ENCODE measurements at places on chromosomes 13 and 19.

DNA sequence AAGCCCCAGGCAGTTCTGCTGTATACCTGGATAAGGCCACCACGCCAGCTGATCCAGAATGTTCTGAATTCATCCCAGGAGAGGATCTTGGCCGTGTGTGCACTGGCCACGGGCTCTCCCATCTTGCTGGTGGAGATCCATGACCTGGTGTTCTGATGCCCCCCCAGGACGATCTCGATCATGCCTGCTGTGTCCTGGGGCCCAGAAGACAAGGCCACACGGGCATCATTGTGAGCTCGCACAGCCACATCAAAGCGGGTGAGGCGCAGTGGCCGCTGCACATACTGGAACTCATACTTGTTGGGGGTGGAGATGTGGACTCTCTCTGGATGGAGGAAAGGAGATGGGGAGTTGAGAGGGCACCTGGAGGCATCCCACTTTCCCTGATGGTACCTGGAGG is 40.1 kb downstream of the F2RL3 start:
- no peak for DNase-seq

- DNase-seq = no peak
Observed at GRCh38 chr19:41871573-41872383, 5.3 kb upstream of the CD79A start.

DNA sequence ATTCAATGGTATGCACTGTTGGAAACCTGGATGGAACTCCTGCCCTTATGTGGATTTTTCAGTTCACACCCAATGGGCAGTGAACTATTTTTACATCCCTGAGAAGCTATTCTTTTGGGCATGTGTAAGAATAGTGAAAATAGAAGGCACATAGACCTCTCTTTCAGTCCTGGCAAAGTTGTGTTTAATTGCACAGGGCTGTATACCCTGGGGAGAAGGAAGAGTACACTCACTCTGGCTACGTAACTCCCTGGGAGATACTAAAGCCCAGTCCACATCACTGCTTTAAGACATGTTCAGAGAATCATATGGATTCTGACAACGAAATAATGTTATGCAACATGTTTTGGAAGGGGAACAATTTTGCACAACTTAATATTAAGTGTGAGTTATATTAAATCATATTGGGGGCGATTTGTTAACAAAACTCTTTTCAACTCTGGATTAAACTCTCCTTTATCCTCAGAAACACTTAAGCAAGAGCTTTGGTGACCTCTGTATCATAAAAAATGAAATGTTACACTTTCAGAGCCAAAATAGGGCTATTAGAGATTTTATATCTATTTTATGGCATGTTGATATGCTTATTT is 166.1 kb downstream of the DCT start:
- no peak for DNase-seq

DNA sequence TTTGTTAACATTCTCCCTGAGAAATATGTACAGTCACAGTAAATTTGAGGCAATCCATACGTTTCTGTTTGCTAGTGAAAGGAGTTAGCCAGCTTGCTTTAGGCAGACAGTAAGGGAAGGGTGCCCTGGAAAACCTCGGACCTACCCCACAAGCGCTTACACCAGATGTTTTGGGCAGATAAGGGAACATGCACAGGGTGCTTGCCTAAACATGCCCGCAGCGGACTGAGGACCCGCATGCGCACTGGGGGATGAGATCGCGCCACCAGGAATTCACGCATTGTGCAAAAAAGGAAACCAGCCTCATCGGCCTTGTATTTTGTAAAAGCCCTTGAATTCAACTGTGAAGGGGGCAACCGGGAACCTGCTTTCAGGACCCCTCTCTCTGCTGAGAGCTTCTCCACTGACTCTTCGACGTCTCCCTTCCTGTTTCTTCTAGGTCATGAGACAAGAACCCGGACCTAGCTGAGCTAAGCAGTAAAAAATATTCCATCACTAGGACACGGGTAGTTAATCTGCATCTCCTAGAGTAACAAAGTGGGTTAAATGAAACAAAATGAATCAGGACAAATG is 1399.2 kb upstream of the ATXN8OS start:
- DNase-seq = no peak

DNA sequence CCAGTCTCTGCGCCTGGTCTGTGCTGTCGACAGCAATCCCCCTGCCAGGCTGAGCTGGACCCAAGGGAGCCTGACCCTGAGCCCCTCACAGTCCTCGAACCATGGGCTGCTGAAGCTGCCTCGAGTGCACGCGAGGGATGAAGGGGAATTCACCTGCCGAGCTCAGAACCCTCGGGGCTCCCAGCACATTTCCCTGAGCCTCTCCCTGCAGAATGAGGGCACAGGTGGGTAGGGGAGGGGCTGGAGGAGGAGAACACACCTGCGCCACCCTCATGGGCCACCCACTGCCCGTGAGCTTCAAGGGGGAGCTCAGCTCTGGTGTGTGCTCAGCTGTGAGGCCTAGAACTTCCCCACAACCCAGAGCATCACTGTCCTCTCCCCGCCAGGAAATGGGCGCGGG is 38.6 kb upstream of the CD33 start:
- no peak for DNase-seq

- DNase-seq = no peak
Observed at GRCh38 chr13:46170268-46170667, 11.7 kb downstream of the LCP1 start.

DNA sequence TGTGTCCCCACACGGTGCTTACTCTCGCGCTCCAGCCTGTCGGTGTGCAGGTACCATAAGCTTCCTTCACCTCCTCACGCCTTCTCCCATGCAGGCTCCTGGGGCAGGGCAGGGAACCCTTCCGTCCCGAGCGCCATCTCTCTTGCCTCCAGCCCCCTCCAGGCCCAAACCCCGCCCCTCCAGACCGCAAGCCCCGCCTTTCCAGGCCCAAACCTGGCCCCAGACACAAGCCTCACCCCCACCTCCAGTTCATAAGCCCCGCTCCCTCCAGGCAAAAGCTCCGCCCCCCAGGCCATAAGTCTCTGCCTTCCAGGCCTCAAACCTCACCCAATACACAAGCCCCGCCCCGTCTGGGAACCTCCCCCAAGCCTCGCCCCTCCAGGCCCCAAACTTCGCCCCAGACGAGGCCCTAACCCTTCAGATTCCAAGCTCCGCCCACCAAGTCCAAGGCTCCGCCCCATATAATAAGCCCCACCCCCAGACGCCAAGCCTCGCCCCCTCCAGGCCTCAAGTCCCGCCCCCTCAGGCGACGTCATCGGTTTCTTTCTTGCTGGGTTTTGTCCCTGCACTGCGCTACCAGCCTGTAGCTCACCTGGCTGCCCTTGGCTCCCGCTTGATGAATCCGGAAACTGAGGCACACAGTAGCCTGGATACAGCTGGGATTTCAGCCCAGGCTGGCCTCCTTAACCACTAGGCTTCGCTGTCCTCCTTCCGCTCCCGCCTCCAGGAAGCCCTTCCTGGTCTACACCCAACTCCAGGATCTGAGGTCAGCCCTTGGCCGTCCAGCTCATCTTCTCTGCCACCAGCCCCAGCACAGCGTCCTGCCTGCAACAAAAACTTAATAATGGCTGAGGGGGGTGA is 16.1 kb downstream of the MKNK2 start:
- DNase-seq = no peak

DNA sequence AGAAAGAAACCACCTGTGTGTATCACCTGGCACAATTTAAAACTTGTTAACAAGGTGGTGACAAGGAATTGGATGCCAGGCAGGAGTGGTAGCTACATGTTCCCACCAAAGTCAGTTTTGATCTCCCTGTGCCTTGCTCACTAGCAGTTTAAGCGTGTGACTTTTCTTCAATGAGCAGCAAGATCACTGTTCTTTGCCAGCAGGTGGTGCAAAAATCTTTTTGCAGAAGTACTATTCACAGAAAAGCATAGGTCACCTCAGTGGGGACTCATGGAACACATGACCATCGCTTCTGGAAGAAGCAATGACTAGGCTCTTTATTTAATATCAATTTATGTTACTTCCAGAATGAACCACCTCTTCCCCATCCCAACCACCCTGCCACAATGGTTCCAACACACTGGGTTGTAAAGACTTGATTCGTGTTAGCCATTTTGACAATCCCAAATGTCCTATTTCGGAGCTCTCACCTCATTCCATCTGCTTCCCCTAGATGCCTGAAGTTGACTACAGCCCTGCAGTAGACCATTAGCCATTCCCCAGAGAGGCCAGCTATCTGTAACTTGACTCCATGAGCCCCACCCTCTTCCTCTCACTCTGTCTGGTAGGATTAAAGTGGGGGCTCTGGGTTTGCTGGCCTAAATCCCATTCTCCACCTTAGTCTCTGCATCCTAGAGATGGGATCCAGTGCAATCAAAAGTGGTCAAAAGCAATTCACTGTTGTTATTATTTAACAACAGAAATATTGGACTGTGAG is 59.1 kb upstream of the TNFRSF19 start:
- DNase-seq = no peak

DNA sequence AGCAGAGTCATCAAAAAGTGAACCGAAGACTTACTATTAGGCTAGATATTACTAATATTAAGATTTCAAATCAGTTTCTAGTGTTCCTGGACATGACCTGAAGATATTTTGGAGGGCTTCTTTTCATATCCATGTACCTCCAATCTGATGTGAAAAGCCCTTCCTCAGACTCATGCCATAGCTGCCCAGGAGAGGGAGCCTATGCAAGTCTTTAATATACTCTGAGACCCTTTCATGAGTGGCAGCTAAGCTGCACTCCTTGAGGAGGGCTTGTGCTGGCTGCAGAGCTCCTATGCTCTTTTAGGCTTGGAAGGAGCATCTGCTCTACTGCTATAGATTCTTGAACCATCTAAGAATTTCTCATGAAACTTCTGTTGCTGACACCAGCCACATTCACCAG is 715.3 kb downstream of the OLFM4 start:
- no peak for DNase-seq

GRCh38 chr19:12946092-12946721 is 545 bp downstream of the RAD23A start:
- no peak for DNase-seq

DNA sequence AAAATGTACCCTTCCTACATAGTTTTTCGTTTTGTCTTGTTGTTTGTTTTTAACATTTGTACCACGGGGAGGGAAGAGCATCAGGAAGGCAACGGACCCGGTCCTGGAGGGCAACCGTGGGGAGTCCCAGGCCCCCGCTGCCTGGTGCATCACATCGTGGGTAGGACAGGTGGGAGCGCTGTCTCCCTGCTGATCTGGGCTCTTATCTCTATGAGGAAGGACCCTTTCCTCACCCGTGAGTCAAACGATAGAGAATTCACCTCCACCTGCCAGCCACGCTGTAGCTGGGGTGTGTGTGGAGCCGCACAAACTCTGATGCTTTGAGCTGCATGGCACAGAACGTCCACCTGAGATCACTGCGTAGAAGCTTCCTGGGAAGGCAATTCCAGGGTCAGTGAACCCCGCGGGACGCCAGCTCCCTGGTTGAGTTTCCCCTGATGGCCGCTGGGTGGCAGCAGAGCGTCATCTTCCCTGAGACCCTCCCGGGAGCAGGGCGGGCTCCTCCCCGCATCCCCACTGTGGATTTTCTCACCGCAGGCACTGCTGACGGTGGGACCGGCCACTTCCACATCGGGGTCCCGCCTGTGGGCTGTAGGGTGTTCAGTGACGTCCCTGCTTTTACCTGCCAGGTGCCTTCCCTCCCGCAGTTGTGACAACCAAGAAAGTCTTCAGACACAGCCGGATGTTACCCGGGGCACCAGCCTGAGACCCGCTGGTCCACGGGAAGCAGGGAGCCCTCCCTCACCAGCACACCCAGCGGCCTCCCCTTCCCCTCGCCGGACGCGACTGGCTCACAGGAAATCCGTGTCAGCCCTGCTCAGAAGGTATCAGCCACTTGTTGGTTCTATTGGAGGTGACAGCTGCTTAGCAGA is 54.7 kb downstream of the ZNF787 start:
- peak; percentile 40 for DNase-seq

GRCh38 chr13:50130123-50130946 is 115.1 kb downstream of the KCNRG start:
- no peak for DNase-seq

DNA sequence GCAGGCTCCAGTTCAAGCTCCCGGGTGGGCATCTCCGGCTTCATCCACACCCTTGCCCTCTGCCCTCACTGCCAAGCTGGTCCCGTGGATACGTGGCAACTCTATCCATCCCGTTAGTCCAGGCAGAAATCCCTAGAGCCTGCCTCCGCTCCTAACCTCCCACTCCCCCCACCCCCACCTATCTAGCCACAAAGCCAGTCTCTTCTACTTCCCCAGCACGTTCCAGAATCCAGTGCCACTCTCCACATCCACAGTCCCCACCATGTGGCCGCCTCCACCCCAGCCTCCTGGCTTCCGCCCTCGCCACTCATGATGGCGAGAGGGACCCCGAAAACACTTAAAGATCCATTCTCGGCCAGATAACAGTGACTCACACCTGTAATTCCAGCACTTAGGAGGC is 3.8 kb downstream of the YIPF2 start:
- no peak for DNase-seq

DNA sequence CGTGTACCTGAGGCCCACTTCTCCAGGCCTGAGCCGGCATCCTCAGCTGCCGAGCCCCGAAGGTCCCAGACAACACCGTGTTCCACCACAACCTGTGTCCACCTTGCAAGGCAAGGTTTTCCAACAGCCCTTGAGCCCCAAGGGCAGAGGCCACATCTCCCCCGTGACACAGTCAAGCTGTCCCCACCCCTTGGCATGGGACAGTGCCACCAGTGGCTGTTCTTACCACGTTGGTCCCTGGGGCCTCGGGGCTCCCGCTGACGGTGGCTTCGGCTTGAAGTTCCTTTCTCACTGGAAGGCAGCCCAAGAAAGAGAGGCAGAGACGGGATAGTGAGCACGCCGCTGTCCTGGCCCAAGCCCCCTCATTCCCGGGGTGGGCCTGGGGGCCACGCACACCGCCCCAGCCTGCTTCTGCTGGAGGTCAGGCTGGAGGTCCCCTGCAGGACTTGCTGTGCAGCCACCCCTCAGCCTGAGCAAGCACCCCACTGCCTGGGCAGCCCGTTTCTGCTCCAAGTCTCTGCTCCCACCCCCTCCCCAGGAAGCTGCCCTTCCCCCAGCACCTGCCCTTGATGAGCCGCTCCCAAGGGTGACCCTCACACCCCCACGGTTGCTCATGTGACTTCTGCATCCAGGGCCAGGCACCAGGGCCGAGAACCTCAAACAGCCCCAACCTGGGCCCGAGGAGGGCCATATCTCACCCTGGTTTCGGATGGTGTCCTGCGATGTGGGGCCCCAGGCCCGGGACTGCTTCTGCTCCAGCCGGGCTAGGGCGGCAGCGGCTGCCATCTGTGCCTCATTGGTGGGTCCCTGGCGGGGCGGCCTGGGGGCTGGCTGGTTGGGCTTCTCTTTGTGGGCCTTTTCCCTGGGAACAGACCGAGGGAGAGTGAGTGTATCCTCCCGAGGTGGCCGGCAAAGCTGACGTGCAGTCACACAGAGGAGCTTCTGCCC is 4.1 kb downstream of the UBXN6 start:
- no peak for DNase-seq

- DNase-seq = no peak
Observed at GRCh38 chr13:97935071-97935470, 18.4 kb upstream of the IPO5 start.

DNA sequence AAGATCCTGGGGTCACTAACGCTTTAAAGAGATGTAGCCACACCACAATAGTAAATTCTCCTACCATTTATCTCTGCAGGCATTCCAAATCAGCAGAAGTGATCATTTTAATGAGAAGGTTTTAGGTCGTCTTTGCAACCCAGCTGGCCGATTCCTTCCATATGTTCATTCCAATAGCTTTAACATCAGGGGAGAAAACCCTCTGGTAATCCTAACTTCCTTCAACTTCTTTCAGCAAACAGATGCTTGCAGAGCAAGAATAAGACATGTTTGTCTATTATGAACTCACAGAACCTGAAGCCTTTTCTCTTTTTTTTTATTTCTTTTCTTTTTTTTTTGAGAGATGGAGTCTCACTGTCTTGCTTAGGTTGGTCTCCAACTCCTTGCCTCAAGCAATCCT is 498.6 kb upstream of the SLITRK1 start:
- DNase-seq = no peak

- DNase-seq = no peak
Observed at GRCh38 chr19:3657395-3657769, 30.8 kb upstream of the CACTIN start.

Data from anterior cingulate cortex (tissue), 58 donors.